Occipital lobe (tissue), 3 donors: ENCODE measurements at places on chromosomes 12 and 14. TPM values are rescaled to one million over a fixed set of nuclear protein-coding genes. Genes with fewer than 3 reads are reported as not detected.
A peak's percentile ranks its signal among the peaks of the same experiment; 100 is the strongest.

GRCh38 chr14:75081660-75082229 lies 12.3 kb downstream of the ZC2HC1C start:
- DNase-seq: no peak

DLGAP5 gene
- 4.5 TPM for total RNA-seq

GRCh38 chr12:103809154-103809553 lies 31.9 kb downstream of the NT5DC3 start:
- DNase-seq: no peak

- DNase-seq: no peak
Observed at GRCh38 chr12:32589165-32589865, 89.8 kb upstream of the DNM1L start.

GRCh38 chr14:62592877-62593276 lies 452.4 kb downstream of the KCNH5 start:
- no peak for DNase-seq

AMIGO2 gene
- total RNA-seq: 8.1 TPM

DNA sequence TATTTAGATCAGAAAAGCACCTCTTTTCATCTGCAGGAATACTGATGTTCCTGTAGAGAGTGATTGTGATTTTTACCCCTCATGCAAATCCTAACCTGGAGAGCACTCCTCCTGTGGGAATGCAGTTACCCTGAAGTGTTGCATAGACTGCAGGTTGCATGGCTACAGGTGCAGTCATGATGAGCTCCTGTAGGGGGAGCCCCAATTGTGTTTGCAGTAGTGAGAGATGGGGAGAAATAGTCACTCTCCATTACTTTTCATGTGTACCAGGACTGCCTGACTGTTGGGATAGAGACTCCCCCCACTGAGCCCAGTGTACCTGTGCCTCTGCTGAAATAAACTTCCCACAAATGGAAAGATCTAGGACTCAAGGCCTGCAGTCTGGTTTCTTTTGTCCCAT lies 1086.5 kb downstream of the SLC6A15 start:
- no peak for DNase-seq

TMEM63C gene
- 10.8 TPM for total RNA-seq

DEGS2 gene
- 1.4 TPM for total RNA-seq

DNA sequence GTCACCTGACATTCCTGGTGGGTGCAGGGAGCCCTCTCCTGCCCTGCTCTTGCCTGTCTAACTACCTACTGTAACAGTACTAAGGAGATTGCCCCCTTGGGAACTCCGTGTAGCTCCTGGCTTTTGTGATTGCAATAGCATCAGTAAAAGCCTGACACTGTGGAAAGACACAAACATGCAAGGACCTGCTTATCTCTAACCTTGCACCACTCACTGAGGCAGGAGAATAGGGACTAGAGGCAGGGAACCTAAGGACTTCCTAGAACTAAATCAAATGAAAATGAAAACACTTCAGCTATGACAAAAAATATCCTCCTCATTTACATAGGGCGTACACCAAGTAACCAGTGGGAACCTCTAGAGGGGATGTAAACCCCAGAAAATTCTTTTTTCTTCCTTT lies 28.5 kb downstream of the TUBA1A start:
- DNase-seq: no peak

MGST1 gene
- 0.31 TPM for total RNA-seq

DNA sequence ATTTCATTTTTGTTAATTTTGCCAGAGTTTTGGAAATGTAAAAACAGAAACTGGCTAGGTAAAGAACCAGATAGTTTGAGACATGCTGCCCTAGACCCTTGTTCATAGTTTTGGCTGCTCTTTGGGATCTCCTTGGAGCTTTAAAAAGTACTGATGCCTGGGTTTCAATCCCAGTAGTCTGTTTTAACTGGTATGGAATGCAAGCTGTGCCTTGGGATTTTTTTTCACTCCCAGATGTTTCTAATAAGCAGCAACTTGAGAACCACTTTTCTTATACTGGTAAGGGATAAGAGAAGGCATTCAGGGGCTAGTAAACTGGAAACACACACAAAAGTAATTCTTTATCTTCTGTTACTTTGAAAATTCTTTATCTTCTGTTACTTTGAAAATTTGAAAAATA lies 18.8 kb downstream of the SLC35F4 start:
- no peak for DNase-seq

DNA sequence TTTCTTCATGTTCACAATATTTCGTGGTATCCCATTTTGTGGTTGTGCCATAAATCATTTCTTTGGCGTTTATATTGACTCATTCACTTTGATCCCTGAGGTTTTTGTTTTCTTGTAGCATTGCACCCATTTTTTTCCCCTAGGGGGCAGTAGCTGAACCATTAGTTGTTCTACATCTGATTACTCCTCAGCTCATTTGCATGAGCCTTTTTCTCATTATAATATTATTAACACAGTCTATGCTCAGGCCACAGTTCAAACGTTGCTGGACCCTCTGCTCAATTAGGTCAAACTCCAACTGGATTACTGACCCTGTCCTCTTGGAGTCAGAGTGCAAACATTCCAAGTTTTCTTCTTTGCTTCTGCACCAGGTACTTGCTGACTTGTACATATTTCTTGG lies 475.4 kb upstream of the SEL1L start:
- no peak for DNase-seq

GRCh38 chr14:96702831-96703230 lies 94.4 kb upstream of the VRK1 start:
- DNase-seq: no peak

DNA sequence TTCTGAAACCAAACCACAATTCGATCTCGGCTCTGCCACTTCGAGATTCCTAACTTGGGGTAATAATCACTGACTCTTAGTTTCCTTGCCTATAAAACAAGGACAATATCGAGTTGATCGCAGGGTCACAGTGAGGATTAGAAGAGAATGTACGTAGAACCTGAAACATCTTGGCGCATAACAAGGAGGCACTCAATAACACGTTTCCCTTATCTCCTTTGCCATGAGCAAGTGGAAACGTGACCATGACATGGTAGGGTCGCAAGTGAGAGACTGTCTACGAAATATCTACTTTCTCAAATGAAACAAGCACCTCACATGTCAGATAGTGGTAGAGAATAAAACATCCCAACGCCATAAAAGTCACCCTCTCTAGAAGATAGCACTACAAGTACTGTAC lies 2.3 kb downstream of the DICER1 start:
- no peak for DNase-seq

DNA sequence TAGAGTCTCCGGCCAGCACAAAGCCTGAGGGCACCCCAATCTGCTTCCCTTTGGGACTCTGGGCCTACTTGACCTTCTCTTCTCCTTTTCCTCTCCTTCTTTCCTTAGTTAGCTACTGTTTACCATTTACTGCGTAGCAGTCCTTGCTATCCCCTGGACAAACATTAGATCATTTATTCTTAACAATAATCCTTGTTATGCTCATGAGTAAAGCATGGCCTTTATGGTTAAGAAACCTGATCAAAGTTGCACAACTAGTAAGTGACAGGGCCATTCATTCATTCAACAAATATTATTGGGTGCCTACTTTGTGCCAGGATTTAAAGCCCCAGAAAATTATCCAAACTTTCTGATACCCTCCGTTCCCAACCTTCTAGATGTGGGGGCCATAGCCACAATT lies 3.2 kb upstream of the HDAC7 start:
- DNase-seq: no peak

DNA sequence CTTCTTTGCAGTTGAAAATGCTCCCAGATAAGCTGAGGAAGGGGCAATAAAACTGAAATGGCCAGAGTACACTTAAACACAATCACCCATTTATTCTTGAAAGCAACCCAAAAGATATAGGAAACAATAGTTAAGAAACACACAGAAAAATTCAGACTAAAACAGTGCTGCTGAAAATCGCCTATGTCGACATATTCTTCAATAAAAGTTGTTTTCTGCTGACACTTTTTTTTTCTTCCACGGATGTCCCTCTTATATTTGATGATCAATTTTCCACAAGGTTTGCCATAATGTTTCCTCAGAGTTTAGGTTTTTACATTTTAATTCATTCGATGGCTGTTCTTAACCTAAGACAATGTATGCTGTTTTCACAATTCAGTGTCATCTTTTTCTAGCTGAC lies 74.2 kb downstream of the TPH2 start:
- no peak for DNase-seq

- DNase-seq: no peak
Observed at GRCh38 chr14:93081876-93082570, 33.7 kb downstream of the ITPK1 start.

- no peak for DNase-seq
Observed at GRCh38 chr12:119338593-119339363, 4.2 kb downstream of the CCDC60 start.

DNA sequence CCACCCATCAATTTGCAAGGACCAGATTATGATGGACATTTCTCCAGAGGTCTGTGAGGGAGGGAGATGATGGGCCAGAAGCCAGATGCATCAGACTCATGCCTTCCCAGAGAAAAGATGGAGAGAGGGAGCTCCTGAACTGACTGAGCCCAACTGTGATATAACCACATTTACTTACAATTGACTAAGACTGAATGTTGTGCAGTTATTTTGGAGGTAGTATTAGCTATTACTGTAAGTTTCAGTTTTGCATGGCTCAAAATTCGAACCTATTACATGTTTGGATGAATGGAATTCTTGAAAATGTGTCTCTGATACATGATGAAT lies 211.1 kb upstream of the SFSWAP start:
- no peak for DNase-seq

GRCh38 chr14:52313462-52313861 lies 650 bp upstream of the PTGER2 start:
- DNase-seq: no peak

GRCh38 chr14:54692284-54692772 lies 125.4 kb downstream of the SAMD4A start:
- no peak for DNase-seq

DNA sequence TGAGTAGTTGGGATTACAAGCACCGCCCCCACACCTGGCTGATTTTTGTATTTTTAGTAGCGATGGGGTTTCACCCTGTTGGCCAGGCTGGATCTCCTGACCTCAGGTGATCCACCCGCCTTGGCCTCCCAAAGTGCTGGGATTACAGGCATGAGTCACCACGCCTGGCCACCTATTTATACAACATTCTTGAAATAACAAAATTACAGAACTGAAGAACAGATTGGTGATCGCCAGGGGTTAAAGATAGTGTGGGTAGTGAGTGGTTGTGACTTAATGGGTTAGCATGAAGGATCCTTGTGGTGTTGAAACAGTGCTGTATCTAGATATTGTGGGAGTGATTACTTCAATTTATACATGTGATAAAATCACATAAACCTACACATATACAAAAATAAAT lies 7.4 kb downstream of the GLIPR1L1 start:
- DNase-seq: no peak

LRP1-AS gene
- total RNA-seq: not detected

- DNase-seq: no peak
Observed at GRCh38 chr12:69490920-69491643, 20.9 kb downstream of the FRS2 start.

DNA sequence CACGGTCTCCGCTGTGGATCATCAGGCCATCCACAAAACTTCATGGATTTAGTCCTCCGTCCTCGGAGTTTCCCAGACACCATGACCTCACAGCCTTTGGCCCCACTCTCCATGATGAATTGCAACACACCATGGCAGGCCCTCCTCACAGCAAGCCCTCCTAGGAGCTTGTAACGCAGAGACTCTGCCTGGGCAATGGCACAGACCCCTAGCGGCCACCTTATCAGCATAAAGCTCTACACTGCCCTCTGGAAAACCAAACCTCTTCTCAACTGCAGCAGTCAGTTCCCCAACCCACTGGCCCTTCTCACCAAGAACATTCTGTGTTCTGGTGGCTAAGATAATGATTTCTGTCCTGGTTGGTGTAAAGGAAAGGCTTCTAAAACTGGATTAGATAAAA lies 238.4 kb upstream of the USP15 start:
- no peak for DNase-seq

DNA sequence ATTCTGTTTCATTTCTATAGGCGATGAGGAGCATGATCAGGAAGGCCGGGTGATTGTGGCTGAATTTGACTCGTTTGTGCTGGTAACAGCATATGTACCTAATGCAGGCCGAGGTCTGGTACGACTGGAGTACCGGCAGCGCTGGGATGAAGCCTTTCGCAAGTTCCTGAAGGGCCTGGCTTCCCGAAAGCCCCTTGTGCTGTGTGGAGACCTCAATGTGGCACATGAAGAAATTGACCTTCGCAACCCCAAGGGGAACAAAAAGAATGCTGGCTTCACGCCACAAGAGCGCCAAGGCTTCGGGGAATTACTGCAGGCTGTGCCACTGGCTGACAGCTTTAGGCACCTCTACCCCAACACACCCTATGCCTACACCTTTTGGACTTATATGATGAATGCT lies 1.9 kb downstream of the APEX1 start:
- no peak for DNase-seq

- no peak for DNase-seq
Observed at GRCh38 chr12:65952737-65953209, 128.5 kb downstream of the HMGA2 start.

GRCh38 chr12:117921929-117922777 lies 46.6 kb downstream of the KSR2 start:
- DNase-seq: peak; percentile 9

DNA sequence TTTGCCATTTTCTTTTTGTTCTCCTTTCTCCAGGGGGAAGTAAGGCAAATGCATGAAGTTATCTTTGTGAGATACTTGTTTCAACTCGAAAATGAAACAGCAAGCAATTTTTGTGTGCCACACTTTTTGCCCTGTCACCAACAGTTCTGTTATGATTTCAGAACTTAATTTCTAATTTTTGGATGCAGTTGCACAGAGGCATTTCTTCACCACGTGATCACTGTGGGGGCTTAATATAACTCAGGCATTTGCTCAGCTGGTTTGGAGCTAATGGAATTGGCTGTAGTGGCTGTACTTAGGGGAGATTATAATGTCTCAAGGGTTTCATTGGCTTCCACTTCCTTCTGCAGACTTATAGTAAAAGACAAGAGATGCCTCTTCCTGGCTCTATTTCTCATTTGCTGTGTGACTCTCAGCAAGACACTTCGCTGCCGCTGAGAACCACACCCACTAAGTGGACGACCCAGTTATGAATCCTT lies 452.4 kb downstream of the RAD51B start:
- no peak for DNase-seq

- DNase-seq: no peak
Observed at GRCh38 chr14:72479461-72479931, 414.4 kb downstream of the DPF3 start.

DNA sequence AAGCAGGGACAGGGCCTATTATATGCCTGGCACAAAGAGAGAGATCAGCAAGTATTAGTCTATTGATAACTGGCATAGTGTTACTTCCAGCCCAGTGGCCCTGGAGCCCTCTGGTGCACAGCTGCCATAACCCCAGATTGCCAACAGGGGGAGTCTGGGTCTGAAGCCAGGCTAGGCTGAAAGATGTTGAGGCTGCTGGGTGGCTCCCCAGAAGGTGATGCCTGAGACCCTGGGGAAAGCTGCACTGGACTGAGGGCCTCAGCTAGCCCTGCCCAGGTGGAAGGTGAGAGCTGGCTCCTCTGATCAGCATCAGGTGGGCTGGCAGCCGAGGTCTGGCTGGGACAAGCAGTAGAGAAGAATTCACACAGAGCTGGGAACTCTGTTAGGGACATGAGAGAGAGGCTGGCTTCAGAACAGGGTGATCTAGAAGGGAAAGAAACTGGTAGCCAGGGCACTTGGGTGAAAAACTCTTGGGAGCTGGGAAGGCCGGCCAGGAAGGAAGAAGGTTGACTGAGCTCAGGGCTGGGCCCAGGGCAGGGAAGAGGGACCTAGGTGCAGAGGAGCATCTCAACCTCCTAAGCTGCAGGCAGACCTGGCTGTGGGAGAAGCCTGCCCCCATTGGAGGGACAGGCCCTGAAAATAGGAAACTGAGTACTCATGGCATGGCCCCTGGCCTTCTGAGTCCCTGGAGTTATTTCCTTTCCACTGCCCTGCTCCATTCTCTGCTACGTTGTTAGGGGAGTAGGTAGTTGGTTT lies 3.9 kb downstream of the GZMH start:
- DNase-seq: no peak
